ENCODE measurements at places on chromosomes 1 and 21.

GRCh38 chr1:245404527-245404926, 249.7 kb downstream of the KIF26B start:
- no peak for DNase-seq

DNA sequence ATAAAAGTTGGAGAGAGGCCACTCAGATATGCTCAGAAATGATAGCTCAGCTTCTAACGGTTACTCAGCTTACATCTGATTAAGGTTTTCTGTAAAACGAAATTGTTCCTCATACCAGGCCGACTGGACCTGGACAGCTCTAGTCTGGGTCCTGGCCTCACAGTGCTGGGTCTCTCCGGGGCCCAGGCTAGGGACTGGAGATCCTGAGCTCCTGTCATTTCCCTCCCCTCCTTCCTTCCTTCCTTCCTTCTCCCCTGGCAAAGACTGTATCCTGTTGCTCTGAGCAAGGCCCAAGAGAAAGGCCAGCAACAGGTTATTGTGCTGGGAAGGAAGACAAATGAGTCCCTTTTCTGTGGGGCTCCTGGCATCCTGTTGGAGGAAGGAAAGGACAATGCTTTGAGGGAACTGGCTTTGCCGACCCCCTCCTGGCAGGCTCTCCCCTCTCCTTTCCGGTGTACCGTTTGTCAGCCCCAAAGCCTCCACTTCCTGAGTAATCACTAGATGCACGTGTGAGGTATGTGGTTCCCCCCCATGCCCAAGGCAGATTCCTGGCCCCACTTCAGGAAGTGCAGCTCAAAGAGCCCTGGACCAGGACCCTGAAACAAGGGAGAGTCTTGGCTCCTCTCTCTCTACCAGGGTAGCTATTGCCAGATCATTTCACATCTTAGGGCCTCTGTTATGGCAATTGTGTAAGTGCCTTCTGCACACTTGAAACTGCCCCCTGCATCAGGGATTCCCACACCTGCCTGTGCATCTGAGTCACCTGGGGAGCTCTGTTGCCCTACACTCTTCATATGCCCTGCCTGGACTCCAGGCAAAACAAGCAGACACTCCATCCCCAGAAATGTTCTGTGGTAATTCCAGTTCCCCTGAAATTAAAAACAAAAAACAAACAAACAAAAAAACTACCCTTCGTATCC, 212.7 kb upstream of the FGGY start:
- no peak for DNase-seq

DNA sequence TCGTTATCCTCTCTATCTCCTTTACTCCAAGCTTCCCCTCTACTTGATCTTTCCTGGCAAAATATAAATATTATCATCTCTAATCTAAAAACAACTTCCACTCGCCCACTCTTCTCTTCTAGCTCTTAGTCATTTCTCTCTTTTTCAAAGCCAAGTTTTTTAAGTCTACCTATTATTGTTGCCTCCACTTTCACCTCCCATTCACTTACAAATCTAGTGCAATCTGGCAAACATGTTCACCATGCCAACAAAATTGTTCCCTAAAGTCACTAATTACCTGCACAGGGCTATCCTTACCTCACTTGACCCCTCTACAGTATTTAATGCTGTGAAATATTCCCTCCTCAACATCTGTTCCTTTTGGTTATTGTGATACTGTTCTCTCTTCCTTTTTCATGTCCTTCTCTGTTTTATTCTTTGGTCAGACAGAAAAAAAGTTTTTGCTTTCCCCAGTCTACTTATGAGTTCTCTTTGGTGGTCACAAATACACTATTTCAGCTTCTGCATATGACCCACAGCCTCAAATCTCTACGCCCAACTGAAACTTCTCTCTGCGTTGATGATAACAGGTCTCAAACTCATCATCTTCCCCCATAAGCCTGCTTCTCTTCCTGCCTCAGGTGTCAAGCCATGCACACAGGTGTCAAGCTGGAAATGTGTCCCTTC, 31.9 kb upstream of the RAP1A start:
- no peak for DNase-seq

DNA sequence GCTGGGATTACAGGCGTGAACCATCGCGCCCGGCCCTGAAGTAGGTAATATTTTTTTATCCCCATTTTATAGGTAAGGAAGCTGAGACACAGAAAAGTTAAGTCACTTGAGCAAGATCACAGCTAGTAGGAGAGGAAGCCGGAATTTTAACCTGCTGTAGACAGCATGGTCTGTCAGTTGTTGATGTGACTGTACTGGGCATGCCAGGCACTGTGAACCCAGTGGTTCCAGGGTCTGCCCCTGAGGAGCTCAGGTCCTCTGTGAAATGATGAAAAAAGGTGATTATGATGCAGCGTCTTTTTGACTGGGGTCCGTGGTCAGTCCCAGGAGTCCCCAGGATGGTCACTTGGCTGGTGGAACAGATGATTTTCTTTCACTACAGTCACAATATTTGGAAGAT, 16.7 kb upstream of the FABP3 start:
- DNase-seq: no peak

- DNase-seq: no peak
These were observed 15.9 kb downstream of the DUSP10 start for GRCh38 chr1:221725735-221726672.
